ENCODE measurements at places on chromosomes 4 and X.

GRCh38 chr4:123159479-123159878, 237.1 kb upstream of the NUDT6 start:
- DNase-seq: no peak

- peak; percentile 19 for DNase-seq
Measured at GRCh38 chrX:20527558-20528011, 260.9 kb upstream of the RPS6KA3 start.

GRCh38 chrX:56233682-56234081, 1.5 kb downstream of the KLF8 start:
- peak; percentile 12 for DNase-seq

- DNase-seq: no peak
Measured at GRCh38 chr4:54902271-54902670, 223.1 kb downstream of the KDR start.

- DNase-seq: peak; percentile 81
Measured at GRCh38 chr4:87103691-87104187, 116.7 kb downstream of the KLHL8 start.
